Amniotic stem cell (primary cell): ENCODE measurements at places on chromosomes 4 and X.
A peak's percentile ranks its signal among the peaks of the same experiment; 100 is the strongest.

DNA sequence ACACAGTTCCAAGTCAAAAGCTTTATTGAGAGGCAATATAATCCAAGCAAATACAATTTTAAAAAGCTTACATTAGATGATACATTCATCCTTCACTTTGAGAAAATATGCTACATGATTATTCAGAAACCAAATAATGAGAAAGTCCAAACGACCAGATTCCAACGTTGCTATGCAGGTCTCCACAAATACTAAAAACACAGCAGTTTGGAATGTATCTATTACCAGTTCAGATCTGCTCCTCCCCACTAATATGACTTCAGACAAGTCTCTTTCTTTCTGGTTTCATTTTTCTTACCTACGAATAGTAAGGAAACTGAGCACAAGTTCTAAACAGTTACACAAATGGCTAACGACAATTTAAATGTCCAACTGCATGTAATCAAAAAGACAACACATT lies 9.5 kb downstream of the NAF1 start:
- peak; percentile 40 for DNase-seq

GRCh38 chrX:23935106-23935505 lies 27.3 kb downstream of the CXorf58 start:
- DNase-seq: no peak

- DNase-seq: no peak
These were observed 45.4 kb downstream of the RASL11B start for GRCh38 chr4:52907510-52907909.

- no peak for DNase-seq
These were observed 664.8 kb downstream of the GRID2 start for GRCh38 chr4:92968556-92968955.

GRCh38 chrX:78011846-78012245 lies 42.4 kb upstream of the PGAM4 start:
- DNase-seq: no peak

DNA sequence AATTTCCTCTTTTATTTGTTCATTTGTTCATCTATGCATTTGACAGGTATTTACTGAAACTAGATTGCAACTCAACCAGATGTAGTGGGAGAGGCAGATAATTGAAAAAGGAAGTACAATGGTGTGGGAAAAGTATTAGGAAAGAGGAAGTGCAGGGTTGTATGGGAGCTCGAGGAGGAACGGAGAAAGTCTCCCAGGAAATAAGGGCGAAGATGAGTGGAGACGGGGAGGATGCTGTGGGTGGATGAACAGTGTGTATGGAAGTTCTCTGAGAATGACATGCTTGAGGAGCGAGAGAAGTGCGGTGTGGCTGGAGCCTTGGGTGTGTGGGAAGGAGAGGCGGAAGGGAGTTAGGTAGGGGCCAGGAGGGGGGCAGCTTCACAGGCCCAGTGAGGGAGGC lies 87.5 kb upstream of the DHX15 start:
- no peak for DNase-seq

DNA sequence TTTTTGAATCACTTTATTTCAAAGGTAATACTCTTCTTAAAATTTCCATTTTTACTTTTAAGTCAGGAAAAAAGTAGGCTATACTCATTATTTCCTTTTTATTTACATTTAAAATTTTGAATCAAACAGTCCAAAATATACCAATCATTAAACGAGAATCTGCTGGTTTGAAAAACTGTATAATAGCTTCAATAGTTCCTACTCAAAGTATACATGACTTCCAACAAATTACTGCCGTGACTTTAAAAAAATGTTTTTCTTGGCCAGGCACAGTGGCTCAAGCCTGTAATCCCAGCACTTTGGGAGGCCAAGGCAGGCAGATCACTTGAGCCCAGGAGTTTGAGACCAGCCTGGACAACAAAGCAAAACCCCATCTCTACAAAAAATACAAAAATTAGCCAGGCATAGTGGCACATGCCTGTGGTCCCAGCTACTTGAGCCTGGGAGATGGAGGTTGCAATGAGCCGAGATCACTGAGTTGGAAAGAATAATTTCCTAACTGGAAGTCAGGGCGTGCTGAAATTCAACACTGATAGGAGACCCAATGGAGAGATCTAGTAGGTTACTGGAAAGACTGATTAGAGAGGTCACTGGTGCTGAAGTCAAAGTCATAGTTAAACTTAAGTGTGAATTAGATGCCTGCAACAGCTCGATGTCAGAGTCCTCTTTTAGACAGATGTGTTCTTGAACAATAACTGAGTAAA lies 9.0 kb downstream of the KLHL8 start:
- DNase-seq: no peak
